ENCODE measurements at places on chromosomes 5 and 9.

- no peak for DNase-seq
Observed at GRCh38 chr5:155822177-155822576, 504.8 kb upstream of the SGCD start.

- DNase-seq, result no peak
Observed at GRCh38 chr5:150616024-150616470, 24.4 kb upstream of the SYNPO start.

DNA sequence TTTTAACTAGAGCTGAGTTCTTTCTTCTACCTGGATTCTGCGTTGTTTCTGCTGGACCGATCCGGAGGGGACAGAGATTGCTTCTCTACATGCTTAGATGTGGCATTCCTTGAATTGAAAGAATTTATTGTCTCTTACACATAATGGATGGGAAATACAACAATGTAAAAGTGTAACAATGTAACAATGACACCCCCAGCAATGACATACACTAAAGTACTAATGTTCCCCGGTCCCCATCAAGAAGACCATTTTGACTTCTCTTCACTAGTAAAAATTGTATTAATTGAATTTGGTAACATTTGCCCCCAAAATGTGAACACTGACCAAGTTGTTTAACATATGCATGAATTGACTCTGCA is 760.2 kb downstream of the TAF11L14 start:
- DNase-seq, result no peak

DNA sequence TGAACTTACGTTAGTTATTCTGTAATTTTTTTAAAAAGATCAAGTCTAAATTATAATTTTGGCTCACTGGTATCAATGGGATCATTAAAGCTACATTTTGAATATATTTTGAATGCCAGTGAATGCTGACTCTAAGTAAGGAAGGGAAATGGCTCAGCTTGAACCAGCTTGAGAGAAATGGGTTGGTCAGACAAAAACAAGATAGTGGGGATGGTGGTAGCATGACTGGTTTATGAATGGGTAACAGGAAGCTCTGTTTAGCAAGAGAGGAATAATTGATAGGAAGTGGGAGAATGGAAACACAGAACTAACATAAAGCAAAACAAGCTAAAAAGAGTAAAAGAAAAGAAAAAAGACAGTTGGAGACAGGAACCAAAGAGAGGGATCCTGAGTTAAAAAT is 220.2 kb downstream of the ADAMTS6 start:
- no peak for DNase-seq

GRCh38 chr5:132898094-132898493 is 24.6 kb downstream of the LEAP2 start:
- no peak for DNase-seq

- no peak for DNase-seq
Observed at GRCh38 chr5:116130471-116130870, 45.6 kb downstream of the COMMD10 start.

- DNase-seq, result peak; percentile 96
Observed at GRCh38 chr5:181223058-181223728, at the start of gene TRIM41. TRIM41 (plus strand) TSS chr5:181223281; CDS start chr5:181224000, 719 bp downstream.

GRCh38 chr9:129182122-129182521 is 4.1 kb upstream of the IER5L start:
- no peak for DNase-seq

DNA sequence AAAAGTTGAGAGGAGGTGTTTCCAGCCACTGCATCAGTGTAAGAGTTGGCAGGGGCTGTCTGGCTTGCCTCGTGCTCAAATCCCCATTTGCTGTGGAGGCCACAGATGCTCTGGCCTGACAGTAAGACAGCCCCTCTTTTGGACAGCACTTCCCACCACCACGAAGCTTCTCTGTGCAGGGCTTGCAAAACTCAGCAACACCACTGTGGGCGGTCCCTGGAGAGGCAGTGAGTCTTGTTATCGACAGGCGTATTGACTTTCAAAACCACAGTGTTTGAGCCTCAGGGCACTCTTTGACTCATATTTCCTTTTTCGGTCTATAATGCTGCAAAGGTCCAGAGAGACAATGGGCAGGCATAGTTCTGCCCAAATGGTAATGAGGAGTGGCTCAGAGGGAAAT is 539.5 kb downstream of the EBF1 start:
- no peak for DNase-seq

GRCh38 chr9:97558701-97559101 is 57.2 kb downstream of the TMOD1 start:
- no peak for DNase-seq

DNA sequence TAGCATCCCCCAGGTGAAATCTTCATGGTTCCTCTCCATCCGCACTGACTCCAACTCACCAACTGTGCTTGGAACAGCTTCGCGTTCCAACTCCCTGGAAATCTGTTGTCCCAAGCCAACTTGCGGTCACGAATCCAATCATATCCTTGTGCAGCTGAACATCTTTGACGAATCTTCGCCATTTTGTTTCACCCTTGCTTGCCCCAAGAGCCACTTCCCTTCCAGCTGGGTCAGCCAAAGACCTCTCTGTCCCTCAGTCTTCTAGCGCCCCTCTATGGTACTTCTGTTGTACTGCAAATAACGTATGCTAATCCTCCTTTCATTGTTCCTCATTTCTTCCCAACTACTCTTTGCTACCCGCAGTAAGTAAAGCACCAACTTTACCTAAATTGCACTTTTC is 61.0 kb upstream of the TARS1 start:
- no peak for DNase-seq

DNA sequence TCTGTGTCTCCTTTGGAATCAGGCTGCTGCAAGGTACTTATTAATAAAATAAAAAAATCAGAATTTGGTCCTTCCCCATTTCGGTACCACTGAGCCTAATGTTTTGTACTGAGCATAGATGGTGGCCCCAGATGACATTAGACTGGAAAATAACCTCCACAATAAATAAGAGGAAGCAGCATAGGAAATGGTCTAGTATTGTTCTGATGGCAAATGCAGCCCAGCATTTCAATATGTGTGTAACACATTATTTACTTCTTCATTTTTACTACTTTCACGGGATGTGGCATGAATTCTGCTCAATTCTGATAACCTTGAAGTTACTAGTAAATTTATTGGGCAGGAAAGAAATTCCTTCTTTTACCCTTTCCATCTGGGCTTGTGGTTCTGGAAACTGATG is 295.6 kb downstream of the ADGRV1 start:
- no peak for DNase-seq

GRCh38 chr5:180470966-180471582 is 23.1 kb upstream of the CNOT6 start:
- DNase-seq, result peak; percentile 15

GRCh38 chr9:86287013-86287412 is 4.7 kb upstream of the ISCA1 start:
- no peak for DNase-seq

GRCh38 chr9:105299190-105299854 is 54.9 kb downstream of the SLC44A1 start:
- no peak for DNase-seq

GRCh38 chr9:113872485-113873143 is 3.5 kb upstream of the ZNF618 start:
- no peak for DNase-seq

DNA sequence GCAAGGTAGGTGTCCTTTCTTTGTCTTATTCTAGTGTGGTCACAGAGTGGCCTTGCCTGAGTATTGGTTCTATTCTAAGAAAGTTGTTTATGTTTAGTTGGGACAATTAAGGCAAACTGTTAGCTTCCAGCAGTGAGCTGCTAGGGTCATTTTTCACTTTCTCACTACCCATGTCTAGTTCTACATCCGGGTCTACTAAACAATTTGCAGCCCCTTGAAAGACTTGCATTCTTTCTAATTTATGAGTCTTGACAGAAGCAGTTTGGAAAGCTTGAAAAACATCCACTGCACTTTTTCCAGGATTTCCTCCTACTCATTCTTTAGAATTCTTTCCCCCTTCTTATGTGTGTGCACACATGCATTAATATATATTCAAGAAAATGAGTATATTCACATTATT is 892.2 kb upstream of the ACO1 start:
- no peak for DNase-seq

GRCh38 chr5:171692107-171692506 is 93.5 kb upstream of the SMIM23 start:
- DNase-seq, result no peak

- no peak for DNase-seq
Observed at GRCh38 chr9:120377268-120378159, 202.5 kb downstream of the CDK5RAP2 start.

- DNase-seq, result no peak
Observed at GRCh38 chr9:95026148-95026524, 291.4 kb downstream of the FANCC start.

GRCh38 chr9:90459321-90459720 is 183.3 kb downstream of the DIRAS2 start:
- DNase-seq, result no peak

DNA sequence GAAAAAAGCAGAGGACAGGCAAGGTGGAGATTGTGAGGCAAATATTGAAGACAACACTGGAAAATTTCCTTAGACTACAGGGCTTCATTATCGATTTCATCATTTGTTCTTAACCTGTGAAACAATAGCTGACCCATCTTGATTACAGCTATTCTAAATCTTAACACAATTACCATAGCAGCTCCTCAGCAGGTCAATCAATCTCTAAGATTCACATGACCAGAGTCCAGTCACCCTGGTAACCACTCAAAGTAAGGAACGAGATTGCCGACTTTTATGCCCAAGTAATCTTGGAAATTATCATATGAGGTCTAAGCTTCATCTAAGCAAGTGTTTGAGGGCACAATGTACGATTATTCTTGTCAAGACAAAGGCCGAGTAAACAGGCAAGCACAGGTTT is 93.8 kb downstream of the TTC39B start:
- no peak for DNase-seq

GRCh38 chr9:87178302-87178701 is 231.0 kb upstream of the GAS1 start:
- DNase-seq, result no peak

DNA sequence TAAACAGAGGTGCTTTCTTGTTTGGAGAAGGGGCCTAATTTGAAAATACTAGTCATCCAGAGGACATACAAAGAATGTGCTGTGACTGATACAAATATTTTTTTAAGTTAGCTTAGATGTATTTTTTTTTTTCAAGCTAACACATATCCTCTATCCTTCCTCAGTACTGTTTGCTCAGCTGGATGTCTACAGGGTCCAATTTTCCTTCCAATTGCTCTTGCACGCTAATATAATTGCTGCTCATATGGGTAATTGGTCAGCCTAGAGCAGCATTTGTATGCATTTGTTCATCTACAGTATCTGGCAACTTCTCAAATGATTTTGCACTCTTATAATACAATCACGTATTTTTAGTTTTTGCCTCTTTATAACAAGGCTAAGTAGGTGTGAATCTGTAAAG is 84.7 kb downstream of the ZDHHC21 start:
- no peak for DNase-seq

- DNase-seq, result no peak
Observed at GRCh38 chr5:132406144-132406783, 36.8 kb downstream of the SLC22A5 start.

DNA sequence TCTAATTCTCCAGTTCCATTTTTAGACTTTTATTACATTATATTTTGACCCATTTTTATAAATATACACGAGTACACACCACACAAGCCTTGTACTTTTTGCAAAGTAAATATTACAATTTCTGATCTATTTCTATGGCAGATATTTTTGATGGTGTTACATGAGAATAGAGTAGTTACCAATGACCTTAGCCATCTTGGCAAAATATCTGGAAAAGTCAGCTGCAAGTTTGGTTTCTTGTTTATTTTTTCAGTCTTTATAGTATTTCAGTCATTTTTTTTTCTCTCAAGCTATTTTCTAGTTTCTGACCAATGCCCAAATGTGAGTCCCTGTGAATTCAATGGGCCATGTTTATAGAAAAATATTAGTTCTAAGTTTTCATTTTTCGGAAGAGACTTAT is 64.0 kb upstream of the TMC1 start:
- no peak for DNase-seq

DNA sequence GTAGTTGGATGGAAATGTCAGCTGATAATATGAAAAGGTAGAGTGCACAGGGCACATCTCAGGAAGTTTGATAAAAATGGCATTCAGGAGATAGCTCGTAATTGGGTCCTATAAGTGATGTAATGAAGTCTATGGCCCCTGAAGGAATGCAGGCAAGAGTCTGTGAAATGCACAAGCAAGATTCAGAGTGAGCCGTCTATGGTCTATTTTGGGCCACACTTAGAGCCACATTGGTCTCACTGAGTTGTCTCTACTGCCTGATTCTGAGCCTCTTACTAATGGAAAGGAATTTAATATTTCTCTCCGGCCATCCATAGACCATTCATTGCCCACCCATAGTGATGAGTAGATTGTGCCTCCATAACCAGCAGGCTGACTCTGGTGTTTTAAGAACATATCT is 111.3 kb upstream of the KCNN2 start:
- DNase-seq, result no peak

DNA sequence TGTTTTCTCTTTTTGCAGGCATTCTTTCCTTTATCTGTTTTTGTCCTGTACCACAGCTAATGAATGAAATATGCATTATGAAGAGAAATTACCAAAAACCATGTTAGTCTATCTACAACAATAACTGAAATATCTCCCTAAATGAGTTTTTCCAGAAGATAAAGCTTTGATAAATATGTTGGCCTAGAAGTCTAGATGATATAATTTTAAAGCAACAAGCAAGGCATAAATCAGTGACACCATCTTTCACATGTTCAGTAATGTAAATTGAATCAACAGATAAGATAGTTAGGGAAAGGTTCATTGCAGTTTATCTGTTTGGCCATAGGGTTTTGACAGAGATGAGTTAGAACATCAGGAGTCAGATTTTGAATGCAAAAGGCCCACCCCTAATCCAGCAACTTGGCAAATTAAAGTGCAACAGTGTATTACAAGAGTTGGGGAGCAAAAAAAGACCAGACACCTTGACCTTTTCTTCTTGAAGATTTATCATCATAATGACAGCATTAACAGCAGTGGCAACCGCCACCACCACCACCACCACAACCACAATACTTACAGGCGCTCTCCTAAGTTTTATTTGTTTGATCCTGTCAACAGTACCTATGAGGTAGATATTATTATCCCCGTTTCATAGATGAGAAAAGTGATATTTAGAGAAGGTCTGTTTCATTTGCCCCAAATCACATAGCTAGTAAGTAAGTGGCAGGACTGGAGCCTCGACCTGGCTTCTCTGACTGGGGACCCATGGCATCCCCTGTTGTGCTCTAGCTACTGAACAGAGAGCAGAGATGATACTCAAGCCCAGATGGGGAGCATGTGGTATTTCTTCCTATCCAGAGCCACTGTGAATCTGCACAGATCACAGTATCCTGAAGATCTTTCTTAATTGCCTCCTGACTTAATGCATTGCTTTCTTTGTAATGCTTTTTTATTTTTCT is 122.8 kb upstream of the DHFR start:
- no peak for DNase-seq

DNA sequence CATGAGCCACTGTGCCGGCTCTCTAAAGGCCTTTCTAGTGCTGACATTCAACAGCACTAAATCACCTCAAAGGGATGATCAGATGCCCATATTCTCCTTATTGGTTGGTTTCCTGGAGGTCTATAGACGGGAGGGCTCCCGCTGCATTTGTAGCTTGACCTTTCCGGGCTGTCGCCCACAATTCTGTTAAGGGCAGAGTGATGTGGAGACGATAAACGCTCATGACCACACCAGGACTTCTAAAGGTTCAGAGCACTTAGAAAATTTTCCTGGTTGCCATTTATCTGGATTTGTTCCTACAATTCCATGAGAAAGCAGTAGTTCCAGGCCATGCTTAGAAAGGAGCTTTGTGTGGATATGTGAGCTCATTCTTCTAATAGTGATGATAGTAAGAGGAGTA is 170.3 kb downstream of the SLC12A2 start:
- no peak for DNase-seq

GRCh38 chr5:152397581-152397980 is 7.5 kb downstream of the NMUR2 start:
- DNase-seq, result no peak

- no peak for DNase-seq
Observed at GRCh38 chr9:83570359-83570758, 32.2 kb upstream of the FRMD3 start.

- DNase-seq, result no peak
Observed at GRCh38 chr9:21362287-21362686, 5.6 kb downstream of the IFNA13 start.

Measured in stimulated activated CD8-positive, alpha-beta memory T cell treated with anti-CD3 and anti-CD28 coated beads, Interleukin-7, amount 100 ng/mL, for 4 hours (primary cell).